Activated T-helper 9 cell treated with anti-CD3 and anti-CD28 coated beads, Interleukin-2, amount 50 U/mL, for 16 hours (primary cell): ENCODE measurements at places on chromosomes 7 and 10.

DNA sequence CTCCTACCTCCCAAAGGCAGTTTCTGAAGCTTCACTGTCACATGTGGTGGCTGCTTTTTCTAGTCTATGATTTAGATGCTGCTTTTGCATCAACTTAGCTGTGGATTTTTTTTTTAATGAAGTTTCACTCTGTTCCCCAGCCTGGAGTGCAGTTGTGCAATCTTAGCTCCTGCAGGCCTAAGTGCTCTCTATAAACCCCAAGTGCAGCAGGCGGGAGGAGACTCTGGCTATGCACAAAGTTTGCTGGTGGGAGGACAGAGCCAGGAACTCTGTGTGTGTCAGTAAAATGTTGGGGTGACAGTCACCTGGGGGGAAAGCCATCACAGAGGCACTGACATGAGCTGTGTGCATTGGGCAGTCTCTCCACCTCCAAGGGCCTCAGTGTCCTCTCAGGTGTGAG is 138.8 kb upstream of the FAM20C start:
- no peak for DNase-seq

DNA sequence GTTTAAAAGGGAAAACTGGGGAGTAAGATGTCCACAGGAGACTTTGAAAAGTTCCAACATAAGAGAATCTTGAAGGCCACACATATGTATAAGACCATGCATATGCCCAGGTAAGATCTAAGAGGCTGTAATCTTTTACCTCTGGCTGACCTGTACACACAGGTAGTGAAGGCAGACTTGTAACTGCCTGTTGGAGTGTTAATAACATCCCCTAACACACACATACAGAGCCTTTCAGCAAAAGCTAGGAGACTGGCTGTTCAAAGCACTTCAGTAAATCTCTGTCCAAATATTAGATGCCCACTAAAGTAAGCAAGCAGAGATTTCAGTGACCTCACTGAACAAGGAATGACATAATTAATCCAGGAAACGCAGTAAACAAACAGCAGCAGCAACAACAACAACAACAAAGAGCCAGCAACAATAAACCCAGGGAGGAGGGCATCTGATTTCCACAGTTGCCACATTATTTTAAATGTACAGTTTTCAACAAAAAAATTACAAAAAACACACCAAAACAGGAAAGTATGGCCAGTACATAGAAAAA is 15.0 kb downstream of the CYP51A1 start:
- DNase-seq, result no peak

- no peak for DNase-seq
Observed at GRCh38 chr10:22580711-22581110, 133.7 kb downstream of the PIP4K2A start.

DNA sequence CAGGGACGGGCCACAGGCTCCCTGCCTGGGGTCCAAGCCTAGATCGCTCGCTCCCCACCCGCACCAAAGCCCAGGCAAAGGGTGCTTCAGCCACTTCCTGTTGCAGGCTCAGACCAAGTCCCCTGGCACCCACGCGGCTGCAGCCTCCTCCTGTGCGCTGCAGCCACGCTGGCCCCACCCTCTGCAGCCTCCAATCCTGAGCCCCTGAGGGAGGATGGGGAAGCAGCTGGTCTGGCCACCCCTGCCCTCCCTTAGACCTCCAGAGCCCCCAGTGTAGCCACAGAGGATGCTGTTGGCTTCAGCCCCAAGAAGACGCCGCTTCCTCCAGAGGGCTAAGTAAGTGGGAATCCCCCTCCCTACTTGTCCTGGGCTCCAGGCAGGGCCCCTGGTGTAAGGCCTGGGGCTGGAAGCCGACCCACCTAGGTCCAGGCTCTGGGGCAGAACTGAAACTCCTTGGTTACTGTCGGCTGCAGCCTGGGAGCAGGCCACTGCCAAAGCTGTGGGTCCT is 9.4 kb downstream of the LIMK1 start:
- no peak for DNase-seq

- no peak for DNase-seq
Observed at GRCh38 chr10:17431871-17432311, 22.5 kb downstream of the ST8SIA6 start.

- no peak for DNase-seq
Observed at GRCh38 chr10:71708897-71709882, 10.4 kb downstream of the C10orf105 start.

GRCh38 chr7:741850-742249 is 14.8 kb upstream of the PRKAR1B start:
- DNase-seq, result no peak

- DNase-seq, result no peak
Observed at GRCh38 chr7:55191926-55192692, 173.0 kb upstream of the LANCL2 start.

DNA sequence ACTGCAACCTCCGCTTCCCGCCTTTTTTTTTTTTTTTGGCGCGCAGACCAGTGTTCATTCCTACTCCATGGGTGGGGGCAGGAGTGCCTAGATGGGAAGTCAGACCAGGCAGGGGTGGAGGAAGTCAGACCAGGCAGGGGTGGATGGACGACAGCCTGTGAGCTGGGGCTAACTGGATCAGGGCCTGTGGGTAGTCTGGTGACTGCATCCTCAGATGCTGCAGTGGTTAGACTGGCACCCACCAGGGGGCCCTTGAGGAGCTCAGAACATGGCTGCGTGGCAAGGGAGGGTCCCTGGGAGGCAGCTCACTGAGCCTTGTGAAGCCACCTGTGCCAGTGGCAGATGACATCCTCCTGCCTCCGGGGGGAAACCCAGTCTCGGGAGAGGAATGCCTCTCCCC is 35.1 kb downstream of the RCC1L start:
- DNase-seq, result no peak

DNA sequence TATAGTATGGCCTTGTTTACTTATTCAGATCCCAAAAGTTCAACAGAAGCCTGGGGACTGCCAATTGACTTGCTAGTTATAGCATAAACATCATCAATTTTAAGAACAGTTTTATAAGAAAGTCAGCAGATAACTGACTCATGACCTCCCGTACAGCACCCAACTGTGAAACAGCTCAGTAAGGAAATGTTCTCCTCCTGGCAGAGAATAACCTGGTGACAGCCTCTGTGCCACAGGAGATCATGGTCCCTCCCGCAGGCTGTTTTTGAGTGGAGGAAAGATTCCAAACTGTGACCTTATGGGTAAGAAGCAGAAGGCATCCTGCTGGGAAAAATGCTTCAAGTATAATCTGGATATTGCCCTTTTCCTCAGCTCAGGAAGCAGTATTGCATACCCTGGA is 182.5 kb downstream of the SEMA3D start:
- no peak for DNase-seq

DNA sequence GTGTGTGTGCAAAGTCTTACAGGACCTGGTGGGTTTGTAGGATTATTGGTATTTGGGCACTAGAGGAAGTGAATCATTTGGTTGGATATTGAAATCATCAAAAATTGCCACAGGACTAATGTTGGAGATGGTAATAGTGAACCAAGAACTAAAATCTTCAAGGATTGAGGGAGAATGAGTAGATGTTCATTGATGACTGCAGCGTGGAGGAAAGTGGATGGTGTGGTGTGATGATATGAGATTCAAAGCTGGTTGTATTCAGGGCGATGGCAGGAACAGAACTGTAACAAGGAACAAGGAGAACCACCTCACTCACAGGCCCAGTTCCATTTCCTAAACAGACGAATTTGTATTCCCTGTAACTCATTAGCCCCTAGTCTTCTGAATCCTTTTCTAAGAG is 90.3 kb downstream of the TRIM24 start:
- DNase-seq, result no peak

DNA sequence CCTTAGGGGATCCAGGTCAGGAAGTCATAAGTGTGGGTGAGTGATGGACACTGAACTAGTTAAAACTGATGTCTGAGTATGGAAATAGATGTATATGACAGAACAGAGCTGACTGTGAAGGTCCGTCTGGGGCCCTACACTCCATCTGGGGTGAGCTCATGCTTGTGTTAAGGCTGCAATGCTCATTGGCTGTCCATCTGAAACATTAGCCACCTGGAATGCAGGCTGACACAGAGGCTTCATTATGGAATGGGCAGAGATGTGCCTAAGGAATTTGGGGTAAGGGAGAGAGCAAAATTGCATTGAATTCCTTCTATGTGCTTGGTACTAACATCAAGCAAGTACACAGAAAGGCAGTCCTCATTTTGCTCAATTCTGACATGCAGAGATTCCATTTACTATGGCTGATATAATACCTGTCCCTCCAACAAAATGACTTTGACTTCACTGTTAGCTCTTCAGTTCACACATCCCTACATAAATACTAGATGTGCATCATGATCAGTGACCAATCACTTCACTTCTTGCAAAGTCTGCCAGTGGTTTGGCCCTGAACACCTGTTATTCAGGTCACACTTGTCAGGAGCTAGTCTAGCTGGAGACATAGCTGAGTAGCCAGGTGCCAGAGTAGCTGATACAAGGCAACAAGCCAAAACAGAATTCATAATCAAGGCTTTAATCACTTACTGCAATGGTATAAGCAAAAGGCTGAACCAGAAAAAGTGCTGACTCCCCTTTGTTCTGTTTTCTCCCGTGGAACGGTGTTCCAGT is 128.9 kb upstream of the VWC2 start:
- no peak for DNase-seq
